GM23248 (cell line): ENCODE measurements at places on chromosomes 16 and 17. TPM values are rescaled to one million over a fixed set of nuclear protein-coding genes. Genes with fewer than 3 reads are reported as not detected.

GRCh38 chr17:47276444-47276843, 22.8 kb downstream of the ITGB3 start:
- H3K27ac ChIP-seq: peak overlapping the region; percentile 90
- no peaks in the 10 kb centered on the region for H3K27me3 ChIP-seq
- peak; percentile 31 for DNase-seq
- H3K36me3 ChIP-seq: no peaks in the 10 kb centered on the region
- no peak overlapping the region for H3K4me3 ChIP-seq

GRCh38 chr16:88705801-88706228, 393 bp downstream of the RNF166 start:
- H3K4me3 ChIP-seq: peak overlapping the region; percentile 89
- H3K4me1 ChIP-seq: peaks cover 12% of the 10 kb centered on the region
- peak overlapping the region; percentile 63 for H3K27ac ChIP-seq
- no peaks in the 10 kb centered on the region for H3K36me3 ChIP-seq
- H3K27me3 ChIP-seq: no peaks in the 10 kb centered on the region
- peak; percentile 56 for DNase-seq

GRCh38 chr16:84955427-84955826, 55.9 kb downstream of the ZDHHC7 start:
- no peaks in the 10 kb centered on the region for H3K4me1 ChIP-seq
- no peak overlapping the region for H3K27ac ChIP-seq
- H3K27me3 ChIP-seq: no peaks in the 10 kb centered on the region

The SPHK1 gene
- polyA plus RNA-seq: 69.2 and 72.3 TPM in 2 replicates

DNA sequence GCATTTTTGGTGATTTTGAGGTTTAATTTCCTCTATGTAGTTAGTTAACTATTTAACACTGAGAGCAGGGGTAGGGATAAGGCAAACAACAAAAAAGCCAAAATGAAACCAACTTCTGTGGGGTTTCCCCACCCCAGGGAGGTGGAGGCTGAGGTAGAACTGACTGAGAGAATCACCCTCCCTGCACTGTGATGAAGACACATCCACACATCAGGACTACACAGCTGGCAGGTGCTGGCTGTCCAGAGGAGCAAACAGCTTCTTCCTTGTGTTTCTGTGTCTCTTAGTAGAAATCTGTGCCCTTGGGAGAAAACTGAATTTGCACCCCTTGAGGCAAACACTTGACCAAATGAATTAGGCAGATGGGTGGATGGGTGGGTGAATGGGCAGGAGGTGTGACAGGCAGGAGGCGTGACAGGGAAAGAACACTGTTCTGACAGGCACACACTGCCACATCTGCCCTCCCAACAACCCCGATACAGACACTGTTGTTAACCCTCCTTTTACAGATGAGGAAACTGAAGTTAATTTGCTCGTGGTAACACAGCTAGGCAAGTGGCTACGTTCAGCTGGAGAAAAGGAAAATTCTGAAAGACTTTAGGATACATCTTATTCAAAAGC, 62.9 kb upstream of the AMZ2 start:
- no peak overlapping the region for H3K27ac ChIP-seq
- no peaks in the 10 kb centered on the region for H3K27me3 ChIP-seq
- no peaks in the 10 kb centered on the region for H3K36me3 ChIP-seq
- DNase-seq: no peak

The OTOA gene
- not detected in 2 replicates for polyA plus RNA-seq

The TBKBP1 gene
- polyA plus RNA-seq: 1.1 and 1.2 TPM in 2 replicates

The KRTAP4-1 gene
- polyA plus RNA-seq: not detected in 2 replicates

The MEIOC gene
- 0.34 and 0.65 TPM in 2 replicates for polyA plus RNA-seq

The ATP6V0C gene
- polyA plus RNA-seq: 186 and 197 TPM in 2 replicates

The KRT24 gene
- not detected in 2 replicates for polyA plus RNA-seq

The TP53TG3F gene
- not detected in 2 replicates for polyA plus RNA-seq

GRCh38 chr17:39699818-39700147, at the start of gene ERBB2:
Gene ERBB2, plus strand, starts transcription at chr17:39700064. Its CDS starts 175 bp downstream, at chr17:39700239.
- peak within 1 kb of the TSS; percentile 81 for H3K4me3 ChIP-seq
- H3K4me1 ChIP-seq: peaks cover 11% of the 10 kb centered on the region
- DNase-seq: peak; percentile 84
- peak within 1 kb of the TSS; percentile 28; the same call in 1 of the 2 replicates for H3K27ac ChIP-seq
- H3K27me3 ChIP-seq: no peaks in the 10 kb centered on the region

GRCh38 chr17:5700745-5701144, 116.4 kb upstream of the NLRP1 start:
- no peaks in the 10 kb centered on the region for H3K36me3 ChIP-seq
- no peak overlapping the region for H3K27ac ChIP-seq
- H3K4me1 ChIP-seq: no peaks in the 10 kb centered on the region
- no peak for DNase-seq
- no peak overlapping the region for H3K4me3 ChIP-seq
- peaks cover 22% of the 10 kb centered on the region for H3K27me3 ChIP-seq

The MMP28 gene
- polyA plus RNA-seq: 0.25 TPM in 1 of 2 replicates, not detected in the other

DNA sequence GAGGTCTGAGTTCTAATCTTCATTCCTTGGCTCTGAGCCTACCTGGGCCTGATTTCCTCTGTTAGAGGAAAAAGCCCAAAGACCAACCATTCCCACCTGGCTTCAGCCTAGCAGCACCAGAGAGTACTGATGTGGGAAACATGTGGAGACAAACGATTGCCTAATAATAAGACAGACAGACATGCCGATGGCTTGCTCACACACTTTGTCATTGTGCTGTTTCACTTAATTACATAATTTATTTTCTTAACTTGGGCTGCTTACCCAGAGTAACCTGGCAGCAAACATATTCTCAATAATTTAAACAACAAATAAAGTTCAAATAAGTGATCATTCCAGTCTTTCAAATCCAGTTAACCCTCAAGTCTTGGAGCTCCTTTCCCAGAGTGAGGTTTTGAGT, 83.4 kb downstream of the MAF start:
- H3K4me3 ChIP-seq: no peak overlapping the region
- no peak for DNase-seq
- no peaks in the 10 kb centered on the region for H3K4me1 ChIP-seq
- no peaks in the 10 kb centered on the region for H3K27me3 ChIP-seq
- no peak overlapping the region for H3K27ac ChIP-seq

DNA sequence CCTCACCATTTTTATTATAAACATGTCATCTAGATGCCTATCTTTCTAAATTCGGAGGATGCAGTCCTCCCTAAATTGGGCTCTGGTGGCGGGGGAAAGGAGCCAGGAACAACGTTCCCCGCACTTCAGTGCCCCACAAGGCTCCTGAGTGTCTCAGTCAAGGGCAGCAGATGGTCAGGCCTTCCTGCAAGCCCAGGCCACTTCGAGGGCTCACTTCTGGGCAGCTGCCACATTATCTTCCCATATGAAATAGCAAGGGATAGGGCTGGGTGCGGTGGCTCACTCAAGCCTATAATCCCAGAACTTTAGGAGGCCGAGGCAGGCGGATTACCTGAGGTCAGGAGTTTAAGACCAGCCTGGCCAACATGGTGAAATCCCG, 32.3 kb downstream of the FBXO31 start:
- no peaks in the 10 kb centered on the region for H3K27me3 ChIP-seq
- peak overlapping the region; percentile 53 for H3K4me3 ChIP-seq
- H3K36me3 ChIP-seq: no peaks in the 10 kb centered on the region
- no peak for DNase-seq
- peak overlapping the region; percentile 38 for H3K27ac ChIP-seq

GRCh38 chr16:82995924-82996441, 369.2 kb downstream of the CDH13 start:
- DNase-seq: peak; percentile 89
- H3K4me3 ChIP-seq: peak overlapping the region; percentile 59
- H3K4me1 ChIP-seq: peaks cover 12% of the 10 kb centered on the region
- no peaks in the 10 kb centered on the region for H3K36me3 ChIP-seq

DNA sequence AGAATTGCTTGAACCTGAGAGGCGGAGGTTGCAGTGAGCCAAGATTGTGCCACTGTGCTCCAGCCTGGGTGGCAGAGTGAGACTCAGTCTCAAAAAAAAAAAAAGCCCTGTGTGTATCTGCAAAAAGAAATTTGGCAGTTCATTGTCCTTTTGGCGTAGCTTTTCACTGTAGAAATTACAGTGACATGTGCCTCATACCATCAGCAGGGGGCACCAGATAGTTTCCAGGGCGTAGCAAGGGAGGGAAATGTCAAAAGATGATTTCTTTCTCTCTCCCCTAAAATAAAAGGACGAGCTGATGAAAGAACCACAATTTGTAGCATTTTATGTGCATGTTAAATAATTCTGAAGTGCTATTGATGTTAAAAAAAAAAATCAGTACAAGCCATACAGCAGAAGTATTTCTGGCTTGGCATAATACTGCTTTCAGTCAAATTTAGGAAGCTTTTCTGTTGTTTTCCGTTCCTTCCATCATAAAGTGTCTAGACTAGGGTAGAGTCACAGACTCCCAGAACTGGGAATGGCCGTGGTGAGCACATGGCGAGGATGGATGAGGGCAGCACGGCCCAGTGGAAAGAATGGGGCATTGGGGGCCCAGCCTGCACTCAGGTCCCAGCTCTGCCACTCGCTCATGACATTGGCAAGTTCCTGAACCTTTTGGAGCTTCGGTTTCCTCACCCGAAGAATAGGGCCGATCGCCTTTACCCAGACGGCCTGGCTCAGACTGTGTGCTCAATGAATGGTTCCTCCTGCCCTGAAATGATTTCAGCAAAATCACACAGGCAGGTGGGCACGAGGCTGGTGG, 59.8 kb upstream of the RPH3AL start:
- H3K4me1 ChIP-seq: 0 out of 2 replicates have a peak, but pooled peaks cover 7% of the 10 kb centered on the region
- DNase-seq: peak; percentile 82
- H3K27me3 ChIP-seq: no peaks in the 10 kb centered on the region
- H3K36me3 ChIP-seq: no peaks in the 10 kb centered on the region
- H3K4me3 ChIP-seq: no peak overlapping the region

The KRT9 gene
- not detected in 2 replicates for polyA plus RNA-seq

- H3K4me3 ChIP-seq: no peak overlapping the region
- H3K27me3 ChIP-seq: no peaks in the 10 kb centered on the region
- H3K4me1 ChIP-seq: peaks cover 15% of the 10 kb centered on the region
These were observed 134.0 kb downstream of the SNX29 start for GRCh38 chr16:12110361-12111107.

The SLC5A11 gene
- not detected in 2 replicates for polyA plus RNA-seq

The SMARCD2 gene
- polyA plus RNA-seq: 28.9 and 29.3 TPM in 2 replicates
